ENCODE measurements at places on chromosomes 12 and 14.

- no peak for DNase-seq
These were observed 44.2 kb downstream of the SOCS2 start for GRCh38 chr12:93616584-93617101.

DNA sequence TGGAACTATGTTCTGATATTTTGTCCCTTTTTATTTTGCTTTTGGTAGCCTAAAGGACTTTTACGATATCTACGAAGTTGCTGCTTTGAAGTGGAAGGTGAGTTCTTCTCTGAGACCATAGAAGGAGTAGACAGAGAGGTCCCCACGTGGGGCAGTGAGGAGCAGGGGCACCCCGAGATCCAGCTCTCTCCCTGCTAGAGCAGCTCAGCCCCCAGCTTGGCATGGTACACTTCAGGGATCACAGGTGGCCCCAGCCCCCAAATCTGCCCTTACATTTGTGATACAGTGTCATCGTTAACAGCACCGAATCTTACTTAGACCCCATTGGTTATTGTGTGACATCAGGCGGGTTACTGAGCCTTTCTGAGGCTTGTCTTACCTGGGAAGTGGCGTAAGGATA lies 56.8 kb downstream of the SLC8B1 start:
- no peak for DNase-seq

DNA sequence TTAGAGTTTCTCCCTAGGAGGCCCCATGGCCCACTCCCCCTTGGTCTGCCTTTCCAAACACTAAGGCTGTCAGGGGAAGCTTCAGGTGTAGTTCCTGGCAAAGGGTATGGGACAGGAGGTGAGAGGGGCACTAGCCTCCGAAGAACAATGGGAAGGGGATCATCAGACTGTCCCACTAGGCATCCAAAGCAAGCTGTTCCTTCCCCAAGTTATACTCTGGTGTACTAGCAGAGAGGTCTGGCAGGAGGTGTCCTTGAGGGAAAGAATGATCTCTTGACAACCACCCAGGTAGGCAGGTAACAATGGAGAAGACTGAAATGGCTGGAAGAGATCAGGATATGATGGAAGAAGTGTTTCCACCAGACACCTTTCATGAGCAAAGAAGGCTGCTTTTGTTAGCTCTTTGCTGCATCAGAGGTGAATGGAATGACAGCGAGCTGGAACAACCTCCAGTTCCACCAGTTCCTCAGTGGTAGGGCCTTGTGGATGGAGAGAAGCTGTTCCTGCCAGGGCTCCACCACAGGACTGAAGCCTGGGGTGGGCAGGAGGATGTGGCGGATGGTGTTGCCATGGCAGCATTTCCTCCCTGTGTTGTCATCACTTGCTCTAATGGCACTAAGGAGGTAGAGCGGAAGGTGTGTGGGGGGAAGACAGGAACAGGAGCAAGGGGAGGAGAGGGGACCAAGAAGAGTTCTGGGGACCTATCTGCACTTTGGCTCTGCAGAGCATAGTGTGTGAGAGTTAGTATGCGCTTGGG lies 2.3 kb upstream of the AGAP2 start:
- DNase-seq, result no peak

- peak; percentile 28 for DNase-seq
These were observed 77.6 kb upstream of the PRKD1 start for GRCh38 chr14:30005114-30005808.

- DNase-seq, result no peak
These were observed 2.8 kb downstream of the OLR1 start for GRCh38 chr12:10169104-10169503.

- no peak for DNase-seq
These were observed 1.3 kb downstream of the MYL6B start for GRCh38 chr12:56153678-56154065.

- no peak for DNase-seq
These were observed 6.5 kb downstream of the CTDSP2 start for GRCh38 chr12:57839996-57840395.

DNA sequence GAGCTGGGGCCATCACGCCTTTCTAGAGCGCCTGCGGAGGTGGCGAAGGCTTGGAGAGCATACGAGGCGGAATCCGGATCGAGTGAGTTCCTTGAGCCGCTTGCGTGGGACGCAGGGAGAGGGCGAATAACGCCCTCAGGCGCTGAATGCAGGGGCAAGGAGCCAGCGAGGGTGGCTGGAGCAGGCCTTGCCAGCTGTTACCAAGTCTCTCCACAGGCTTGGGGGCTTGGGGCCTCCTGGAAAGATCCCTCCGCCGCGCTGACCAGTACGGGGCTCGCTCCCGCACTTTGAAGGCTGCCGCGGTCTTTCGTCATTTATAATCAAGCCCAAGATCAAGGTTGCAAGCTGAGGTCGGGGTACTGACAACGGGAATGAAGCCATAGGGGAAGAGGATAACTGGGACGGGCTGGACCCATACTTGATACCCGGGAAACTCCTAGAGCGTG lies 1.2 kb downstream of the FLRT2 start:
- no peak for DNase-seq

DNA sequence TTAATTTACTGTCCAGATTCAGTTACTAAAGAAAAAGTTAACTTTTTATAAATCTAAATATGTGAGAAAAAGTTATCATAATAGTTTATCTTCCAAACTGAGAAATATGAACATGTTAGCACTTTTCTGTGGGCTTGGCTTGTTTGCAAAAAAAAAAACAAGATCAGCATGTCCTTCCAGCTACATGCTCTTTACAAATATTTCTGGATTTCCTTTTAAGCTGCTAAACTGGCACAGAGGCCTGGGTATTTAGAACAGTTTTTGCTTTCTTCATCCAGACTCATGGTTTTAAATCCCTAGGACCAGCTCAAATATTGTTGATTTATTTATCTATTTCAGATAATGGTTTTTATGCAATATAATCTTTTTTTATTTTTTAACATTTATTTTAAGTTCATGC lies 1444.5 kb upstream of the FLRT2 start:
- DNase-seq, result no peak

DNA sequence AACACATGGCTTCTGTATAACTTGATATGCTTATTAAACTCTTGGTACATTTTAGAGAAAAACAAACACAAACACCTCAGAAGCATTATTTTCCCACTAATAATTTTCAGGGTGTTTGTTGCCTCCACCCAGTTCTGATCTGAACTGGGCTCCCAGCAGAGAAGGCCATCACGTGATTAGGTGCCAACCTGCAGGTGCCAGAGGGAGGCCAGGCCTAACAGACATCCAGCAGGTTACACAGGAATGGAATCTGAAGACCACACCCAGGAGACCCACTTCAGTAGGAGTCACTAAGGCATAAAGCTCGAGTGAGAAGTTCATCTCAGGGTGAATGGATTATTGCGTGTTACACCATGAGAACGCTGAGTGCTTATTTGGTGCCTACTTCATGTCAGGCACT lies 8.9 kb downstream of the SLC6A12 start:
- no peak for DNase-seq

DNA sequence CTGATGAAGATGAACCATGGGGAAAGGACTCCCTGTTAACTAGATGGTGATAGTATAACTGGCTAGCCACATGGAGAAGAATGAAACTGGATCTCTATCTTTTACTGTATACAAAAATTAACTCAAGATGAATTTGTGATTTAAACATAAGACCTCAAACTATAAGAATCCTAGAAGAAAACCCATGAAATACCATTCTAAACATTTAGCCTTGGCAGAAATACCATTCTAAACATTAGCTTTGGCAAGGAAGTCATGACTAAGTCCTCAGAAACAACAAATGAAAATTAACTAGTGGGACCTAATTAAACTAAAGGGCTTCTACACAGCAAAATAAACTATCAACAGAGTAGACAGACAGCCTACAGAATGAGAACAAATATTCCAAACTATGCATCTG lies 28.4 kb upstream of the NOVA1 start:
- DNase-seq, result no peak

GRCh38 chr12:24904871-24905270 lies 44.0 kb downstream of the BCAT1 start:
- no peak for DNase-seq

DNA sequence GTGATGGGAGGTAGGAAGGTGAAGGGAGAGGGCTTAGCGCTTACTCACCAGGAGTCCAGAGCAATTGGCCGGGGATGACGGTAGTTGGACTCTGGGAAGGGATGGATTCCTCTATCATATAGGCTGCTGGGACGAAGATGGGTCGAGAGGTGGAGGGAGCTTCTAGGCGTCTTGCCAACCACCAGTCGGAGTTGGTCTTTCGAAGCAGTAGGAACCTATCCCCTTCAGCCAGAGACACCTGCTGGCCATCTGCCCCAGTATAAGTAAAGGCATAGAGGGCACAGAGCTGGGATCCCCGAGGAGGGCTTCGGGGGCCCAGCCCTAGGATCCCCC lies 657 bp downstream of the ARHGAP9 start:
- no peak for DNase-seq

- DNase-seq, result no peak
These were observed 19.7 kb downstream of the EML1 start for GRCh38 chr14:99812892-99813291.

- DNase-seq, result no peak
These were observed 11.0 kb downstream of the RACGAP1 start for GRCh38 chr12:50014342-50014741.

- DNase-seq, result no peak
These were observed 1.5 kb downstream of the CALM1 start for GRCh38 chr14:90398315-90398839.

GRCh38 chr12:112892856-112893255 lies 13.9 kb upstream of the OAS1 start:
- DNase-seq, result no peak

DNA sequence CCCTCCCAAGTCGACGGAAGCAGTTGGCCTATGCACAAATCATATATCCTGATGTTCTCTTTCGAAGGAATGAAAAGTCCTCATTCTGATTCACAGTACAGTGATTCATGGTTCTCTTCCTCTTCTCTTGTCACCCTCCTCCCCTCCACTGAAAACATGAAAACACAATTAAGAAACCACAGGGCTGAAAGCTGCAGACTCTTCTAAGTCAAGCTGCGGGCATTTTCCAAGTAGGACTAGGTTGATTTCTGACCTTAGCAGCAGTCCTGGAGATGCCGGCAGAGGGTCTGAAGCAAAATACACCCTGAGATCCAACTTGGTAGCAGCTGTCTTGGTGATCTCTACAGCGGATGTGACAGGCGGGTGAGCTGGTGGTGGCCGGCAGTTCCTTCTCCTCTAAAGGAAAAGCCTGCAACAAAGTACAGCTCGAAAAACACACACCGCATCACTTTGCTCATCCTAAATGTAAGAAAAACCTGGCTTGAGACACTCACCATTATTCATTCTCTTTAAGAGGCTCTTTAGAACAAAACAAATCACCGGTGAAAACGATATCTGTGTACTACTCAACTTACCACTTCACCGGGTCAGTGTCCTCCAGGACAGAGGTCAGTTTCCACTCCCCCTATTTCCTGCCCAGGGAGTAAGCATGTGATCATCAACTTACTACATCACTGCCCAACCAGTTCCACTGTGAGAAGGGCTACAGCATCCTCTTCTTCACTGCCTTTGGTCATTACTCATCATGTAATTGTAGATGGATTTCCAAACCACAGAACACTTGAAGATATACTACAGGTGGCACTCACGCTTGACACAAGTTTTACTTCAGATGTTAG lies 6.0 kb downstream of the TMCC3 start:
- no peak for DNase-seq

Data from AG04449 (cell line).